Stimulated activated CD8-positive, alpha-beta memory T cell treated with anti-CD3 and anti-CD28 coated beads, Interleukin-15, amount 100 ng/mL, for 1 hour (primary cell): ENCODE measurements at places on chromosomes 7 and 10.

DNA sequence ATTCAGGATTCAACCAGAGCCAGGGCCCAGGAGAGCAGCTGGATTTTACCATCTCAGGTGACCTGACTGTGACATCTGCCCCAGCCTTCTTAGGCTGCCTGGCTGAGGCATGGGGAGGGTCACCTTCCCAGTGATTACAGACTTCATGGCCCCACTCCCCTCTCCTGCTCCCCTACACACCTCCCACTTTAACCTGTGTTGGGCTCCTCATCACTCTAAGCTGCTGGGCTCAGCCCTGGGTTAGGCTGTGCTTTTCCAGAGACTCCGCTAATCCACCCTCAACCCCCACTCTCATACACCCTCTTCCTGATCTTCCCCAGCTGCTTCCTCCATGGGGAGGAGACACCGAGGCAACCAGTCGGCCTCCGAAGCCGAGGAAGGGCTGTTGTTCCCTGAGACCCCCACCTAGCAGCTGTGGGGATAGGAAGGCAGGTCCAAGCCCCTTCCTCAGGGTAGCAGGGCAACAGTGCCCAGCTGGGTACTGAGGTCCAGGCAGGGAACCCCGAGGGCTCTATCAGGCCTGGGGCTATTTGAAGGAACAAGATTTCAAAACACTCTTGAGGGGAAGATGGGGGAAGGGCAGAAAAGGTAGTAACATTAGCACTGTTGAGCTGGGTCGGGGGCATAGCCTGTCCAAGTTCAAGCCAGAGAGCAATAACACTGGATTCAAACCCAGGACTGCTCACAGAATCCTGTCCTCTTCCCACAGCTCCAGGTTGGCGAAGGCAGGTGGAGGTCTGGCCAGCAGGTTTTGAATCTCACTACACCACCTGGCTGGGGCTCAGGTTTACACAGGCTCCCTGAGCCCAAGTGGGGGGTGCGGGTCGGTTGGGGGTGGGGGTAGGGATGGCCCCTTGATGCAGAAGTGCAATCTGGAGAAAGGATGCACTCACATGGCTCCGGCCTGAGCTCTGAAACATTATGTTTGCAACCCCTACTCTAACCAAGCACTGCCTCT, 1.8 kb downstream of the IMPDH1 start:
- no peak for DNase-seq

DNA sequence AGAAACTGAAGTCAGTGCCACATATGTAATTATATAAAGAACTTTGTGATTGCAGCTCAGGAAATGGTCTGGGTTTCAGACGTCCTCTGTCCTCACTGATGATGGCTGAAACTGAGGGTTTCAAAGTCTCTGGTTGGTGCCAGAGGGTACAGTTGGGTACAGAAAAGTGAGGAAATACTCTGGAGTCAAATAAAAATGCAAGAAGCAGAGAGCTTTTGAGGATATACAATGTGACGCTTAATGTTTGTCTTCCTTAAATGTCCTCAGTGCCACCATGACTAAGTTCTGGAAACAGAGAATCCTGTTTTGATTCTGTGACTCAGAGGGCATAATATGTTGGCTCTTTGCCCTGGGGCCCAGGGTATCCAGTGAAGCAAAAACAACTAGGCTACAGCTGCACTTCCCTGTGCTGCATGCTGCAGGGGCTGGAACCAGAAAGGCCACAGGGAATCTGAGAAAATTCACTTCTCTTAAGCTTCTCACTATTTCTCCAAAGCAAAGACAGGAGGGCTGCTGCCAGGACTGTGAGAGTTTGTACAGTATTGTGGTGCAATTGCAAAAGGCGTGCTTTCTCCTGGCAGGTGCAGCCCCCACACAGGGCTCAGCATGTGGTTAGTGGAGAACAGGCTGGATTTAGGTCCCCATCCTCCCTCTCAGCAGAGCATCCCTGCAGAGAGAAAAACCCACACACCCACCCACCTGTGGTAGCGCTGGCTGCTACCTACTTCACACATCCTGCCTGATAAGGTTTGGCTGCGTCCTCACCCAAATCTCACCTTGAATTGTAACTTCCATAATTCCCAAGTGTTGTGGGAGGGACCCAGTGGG, 169.5 kb upstream of the SVIL start:
- DNase-seq, result no peak

DNA sequence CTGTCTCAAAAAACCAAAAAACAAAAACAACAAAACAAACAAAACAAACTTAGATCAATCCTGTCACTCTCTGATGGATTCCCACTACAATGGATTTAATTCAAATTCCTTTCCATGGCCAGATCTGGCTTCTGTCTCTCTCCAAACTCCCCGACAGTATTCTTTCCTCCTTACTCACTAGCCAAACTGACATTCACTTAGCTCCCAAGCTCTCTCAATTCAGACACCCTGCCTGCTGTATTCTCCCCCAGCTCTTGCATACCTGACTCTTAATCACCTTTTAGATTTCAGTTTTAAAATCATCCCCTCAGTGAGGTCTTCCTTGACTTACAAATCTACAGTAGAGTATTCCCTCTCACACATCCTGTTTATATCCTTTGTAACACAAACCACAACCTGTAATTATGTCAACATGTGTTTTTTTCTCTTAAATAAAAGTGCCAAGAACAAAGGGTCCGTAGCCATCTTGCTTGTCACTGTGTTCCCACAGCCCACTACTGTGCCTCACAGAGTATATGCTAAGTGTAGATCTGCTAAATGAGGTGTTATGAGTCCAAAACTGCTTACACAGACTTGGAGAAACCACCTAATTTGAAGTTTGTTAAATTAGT, 14.4 kb downstream of the HERPUD2 start:
- no peak for DNase-seq

DNA sequence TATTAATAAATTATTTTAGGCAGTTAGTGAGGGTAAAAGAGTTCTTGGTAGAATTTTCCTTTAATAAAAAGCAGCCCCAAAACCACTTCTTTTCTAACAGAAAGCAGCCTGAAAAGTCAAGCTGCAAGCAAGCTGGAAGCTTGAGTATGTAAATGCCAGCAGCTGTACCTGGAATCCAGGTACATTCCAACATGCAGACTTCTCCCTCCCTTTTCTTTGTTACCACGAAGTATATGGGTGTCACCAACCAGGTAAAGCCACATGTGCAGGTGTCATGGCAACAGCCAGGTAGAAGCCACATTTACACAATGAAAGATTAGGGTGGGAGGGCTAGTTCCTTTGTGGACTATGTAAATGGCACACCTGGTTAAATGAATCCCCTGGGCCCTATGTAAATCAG, 114.6 kb downstream of the EPC1 start:
- no peak for DNase-seq

DNA sequence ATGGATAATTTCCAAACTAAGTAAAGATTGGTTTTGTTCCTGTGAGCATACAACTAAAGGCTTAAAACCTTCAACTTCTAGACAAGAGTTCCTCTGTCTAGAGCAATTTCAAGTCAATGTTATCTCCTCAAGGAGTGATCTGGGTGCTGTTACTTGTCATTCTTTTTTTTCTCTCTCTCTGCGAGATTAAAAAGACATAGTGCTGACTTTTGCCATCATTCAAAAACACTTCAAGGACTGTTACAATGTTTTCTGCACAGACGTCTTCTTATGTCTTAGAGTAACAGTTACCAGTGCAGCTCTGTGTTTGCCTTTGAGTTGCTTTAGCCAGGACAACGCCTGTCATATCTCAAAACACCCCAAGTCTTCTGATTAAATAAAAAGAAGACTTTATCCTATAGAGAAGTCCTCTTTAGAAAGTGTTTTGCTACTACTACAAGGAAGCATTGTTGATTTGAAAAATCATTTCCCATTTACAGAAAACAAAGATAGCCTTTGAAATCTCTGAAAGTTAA, 263.5 kb upstream of the FERD3L start:
- DNase-seq, result no peak

GRCh38 chr7:111780527-111780926, 218.2 kb upstream of the IMMP2L start:
- DNase-seq, result no peak

GRCh38 chr10:117617659-117618058, 75.1 kb downstream of the EMX2 start:
- DNase-seq, result no peak

DNA sequence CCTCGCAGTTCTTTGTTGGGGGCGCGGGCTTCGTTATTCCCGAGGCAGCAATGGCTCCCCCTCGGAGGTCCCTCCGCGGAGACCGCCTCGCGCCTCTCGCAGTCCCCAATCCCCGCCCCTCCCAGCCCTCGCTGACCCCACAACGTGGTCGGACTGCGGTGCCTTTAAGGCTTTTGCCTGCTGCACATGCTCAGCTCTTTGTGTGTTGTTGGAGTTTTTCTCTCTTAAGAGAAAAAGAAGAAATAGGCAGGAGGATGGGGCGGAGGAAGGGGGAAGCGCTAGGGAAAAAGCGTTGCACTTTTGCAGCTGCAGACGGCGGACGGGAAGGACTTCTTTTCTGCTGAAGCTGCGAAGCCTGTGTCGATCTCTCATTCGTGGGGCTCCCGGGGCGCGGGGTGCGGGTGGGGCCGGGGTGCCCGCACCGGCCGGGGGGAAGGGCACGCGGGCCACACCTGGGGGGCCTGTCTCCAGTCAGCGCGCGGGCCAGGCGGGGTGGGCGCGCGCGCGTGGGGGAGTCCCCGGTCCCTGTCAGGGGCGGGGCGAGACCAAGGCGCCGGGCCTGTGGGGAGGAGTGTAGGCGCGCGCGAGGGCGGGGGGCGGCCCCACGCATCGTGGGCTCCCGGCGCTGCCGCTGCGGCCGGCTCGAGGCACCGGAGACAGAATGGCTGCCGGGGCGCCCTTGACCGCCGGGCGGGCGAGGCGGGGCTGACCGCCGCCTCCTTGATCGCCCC, 445 bp upstream of the ATRNL1 start:
- no peak for DNase-seq

- DNase-seq, result no peak
These were observed 504.2 kb upstream of the PHF14 start for GRCh38 chr7:10469476-10469875.

DNA sequence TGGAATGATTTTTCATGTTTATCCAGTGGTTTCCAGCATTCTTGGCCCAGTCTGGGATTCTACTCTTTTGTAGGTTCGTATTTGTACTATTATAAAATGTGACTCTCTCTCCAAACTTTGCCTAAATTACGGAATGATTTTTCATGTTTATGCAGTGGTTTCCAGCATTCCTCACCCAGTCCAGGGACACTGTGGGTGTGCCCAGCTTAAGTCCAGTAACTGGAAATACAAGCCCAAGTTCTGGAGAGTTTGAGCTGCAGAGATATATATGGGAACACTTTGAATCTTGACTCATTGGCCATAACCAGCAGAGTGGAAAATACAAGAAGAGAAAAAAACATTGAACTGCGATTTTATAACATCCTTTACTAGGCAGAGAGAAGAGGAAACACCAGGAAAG, 5.9 kb upstream of the MAGI2 start:
- no peak for DNase-seq

DNA sequence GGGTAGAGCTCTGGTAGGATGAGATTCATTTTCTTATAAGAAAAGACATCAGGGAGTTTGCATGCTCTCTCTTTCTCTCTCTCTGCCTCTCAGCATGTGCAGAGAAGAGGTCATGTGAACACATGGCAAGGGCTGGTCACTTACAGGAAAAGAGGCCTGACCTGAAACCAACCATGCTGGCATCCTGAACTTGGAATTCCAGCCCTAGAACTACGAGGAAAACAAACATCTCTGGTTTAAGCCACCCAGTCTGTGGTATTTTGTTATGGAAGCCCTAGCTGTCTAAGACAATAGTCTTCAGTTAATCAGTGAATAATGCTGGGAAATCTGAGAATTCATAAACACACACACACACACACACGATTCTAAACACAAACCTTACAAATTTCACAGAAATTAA, 1104.2 kb upstream of the LRRN3 start:
- no peak for DNase-seq

DNA sequence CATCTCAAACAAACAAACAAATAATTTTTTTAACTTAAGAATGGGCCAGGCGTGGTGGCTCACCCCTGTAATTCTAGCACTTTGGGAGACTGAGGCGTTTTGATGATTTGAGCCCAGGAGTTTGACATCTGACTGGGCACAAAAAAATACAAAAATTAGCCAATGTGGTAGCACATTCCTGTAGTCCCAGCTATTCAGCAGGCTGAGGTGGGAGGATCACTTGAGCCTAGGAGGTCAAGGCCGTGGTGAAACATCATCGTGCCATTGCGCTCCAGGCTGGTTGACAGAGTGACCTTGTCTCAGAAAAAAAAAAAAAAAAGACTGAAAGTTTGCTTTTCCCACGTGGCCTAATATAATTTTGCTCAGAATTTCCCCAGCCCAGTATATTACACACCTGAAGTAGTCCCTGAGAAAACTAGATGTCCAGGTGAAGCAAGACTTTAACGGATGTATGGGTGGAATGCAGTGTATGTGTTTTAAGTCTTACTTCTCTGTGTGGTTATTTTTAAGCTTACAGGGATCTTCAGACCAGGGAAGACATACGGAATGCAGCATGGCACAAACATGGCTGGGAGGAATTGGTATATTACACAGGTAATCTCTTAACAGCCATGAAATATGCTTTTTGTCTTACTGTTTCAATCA, 32.6 kb downstream of the NIPSNAP2 start:
- DNase-seq, result no peak

DNA sequence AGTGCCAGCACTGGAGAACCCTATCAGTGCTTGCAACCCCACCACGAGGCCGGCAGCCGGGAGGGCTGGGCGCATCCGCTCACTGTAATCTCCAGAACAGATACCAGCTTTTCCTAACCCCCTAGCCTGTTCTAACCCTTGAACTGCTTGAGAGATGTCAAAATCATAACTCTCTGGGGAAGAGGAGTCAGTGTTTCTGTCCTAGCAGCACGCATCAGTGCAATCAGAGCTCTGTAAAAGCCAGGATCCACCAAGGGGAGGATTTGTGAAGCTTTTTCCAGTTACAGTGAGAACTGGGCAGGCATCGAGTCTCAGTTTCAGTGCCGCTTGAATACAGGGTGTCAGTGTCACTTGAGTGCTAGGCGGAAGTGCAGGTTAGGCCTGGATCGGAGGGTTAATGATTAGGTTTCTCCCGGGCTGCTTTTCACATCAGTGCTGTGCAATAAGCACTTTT, 104.5 kb upstream of the INSYN2A start:
- DNase-seq, result no peak

DNA sequence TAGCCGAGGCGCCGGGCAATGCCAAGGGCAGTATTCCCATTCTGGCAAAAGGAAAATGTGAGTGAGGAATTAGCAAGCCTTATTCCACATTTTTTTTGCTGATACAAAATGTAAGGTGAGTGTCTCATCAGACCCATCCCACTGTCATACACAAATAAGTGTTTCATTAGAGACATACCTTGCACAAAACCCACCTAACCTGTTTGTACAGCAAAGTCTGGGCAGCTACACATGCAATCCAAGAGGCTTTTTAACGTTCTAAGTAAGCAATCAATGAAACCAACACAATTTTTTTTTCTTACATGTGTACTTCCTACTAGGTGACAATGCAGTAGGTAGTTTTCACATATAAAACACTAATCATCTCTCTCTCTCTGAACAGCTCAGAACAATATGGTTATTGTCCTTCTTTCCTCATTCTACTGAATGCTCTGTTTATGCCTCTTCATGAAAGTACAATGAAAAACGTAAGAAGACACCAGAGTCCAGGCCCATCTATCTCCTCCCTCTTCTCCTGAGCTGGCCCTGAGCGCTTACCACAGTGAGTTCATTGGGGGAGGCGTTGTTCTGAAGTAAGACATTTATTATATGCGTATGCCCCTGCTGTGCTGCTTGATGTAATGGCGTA, 217.2 kb downstream of the ANK3 start:
- DNase-seq, result no peak

- DNase-seq, result no peak
These were observed 154.0 kb downstream of the RAB11FIP2 start for GRCh38 chr10:117892681-117893220.
